AG10803 (cell line): ENCODE measurements at places on chromosomes 3 and 15.

DNA sequence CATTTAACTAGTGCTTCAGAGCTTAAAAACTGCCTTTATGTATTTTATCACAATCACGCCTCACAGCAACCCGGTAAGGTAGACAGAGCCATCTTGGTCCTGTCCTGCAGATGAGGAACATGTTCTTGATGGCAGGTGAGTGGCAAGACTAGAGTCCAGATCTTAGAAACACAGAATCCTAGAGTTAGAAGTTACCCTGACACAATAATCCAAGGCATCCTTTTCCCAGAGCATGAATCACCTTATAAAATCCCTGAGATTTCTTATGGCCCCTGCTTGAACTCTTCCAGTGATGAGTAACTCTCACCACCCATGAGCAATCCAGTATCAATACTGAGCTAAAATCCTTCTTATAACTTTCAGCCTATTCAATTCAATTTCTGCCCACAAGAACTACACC lies 16.9 kb downstream of the POPDC2 start:
- DNase-seq: peak; percentile 76

GRCh38 chr3:61449327-61450040 lies 111.9 kb upstream of the PTPRG start:
- no peak for DNase-seq

- DNase-seq: peak; percentile 74
These were observed 14.2 kb upstream of the ANKDD1A start for GRCh38 chr15:64897345-64897985.

DNA sequence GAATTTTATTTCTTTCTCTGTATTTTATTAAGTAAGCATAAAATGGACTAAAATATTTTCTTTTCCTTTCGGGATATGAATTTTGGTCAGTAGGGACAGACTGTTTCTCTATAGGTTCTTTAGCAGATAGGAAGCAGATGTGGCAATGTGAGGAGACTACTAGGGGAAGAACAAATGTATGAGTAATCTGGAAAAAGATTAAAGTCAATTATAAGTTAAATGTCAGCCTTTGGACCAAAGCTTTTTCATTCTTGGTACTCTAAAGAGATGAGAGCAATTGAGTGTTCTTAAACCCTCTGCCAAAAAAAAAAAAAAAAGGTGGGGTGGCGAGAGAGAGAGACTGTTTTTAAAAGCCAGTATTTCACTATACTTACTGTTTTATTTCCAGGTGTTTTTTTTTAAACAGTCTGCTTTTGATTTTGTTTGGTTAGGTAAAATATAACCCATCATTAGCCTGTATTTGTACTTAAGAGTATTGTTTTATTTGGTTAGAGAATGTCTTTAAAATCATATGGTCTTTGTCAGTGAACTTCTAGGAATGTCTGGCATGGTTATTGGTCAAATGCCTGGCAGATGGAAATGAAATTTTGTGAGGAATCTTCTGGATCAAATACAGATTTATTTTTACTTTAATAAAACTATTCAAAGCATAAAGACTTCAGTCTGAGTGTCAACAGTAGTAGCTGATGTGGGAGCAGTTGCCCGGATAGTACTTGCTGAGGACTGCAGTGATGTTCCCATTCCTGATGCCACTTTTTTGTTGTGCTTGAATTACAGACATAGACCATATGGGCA lies 63.8 kb downstream of the LRRC49 start:
- peak; percentile 56 for DNase-seq

DNA sequence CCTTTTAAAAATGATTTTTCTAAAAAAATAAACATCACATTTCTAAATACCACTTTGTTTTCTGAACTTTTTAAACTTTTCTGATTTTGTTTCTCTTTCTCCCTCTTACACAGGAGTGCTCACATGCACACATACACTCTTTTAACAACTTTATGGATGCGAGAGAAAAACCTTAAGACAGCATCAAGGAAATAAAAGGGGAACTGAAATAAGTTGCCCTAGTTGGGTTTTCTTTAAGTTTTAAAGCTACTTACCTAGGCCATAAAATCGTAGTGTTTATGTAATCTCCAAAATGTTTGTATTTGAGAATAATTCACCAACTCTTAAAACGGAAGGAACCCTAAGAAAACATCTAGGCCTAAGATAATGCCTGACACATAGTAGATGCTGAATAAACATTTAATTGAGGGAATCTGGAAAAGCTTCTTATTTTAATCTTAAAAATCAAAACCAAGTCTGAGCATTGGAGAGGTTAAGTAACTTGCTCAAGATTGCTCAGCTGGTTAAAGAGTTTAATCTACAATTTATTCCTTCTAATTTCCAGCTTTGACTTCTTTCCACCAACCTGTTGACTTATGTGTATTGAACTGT lies 1.2 kb upstream of the BBX start:
- no peak for DNase-seq

- no peak for DNase-seq
These were observed 9.4 kb downstream of the SELENOT start for GRCh38 chr3:150612494-150612893.

GRCh38 chr3:141881702-141882101 lies 5.3 kb downstream of the ATP1B3 start:
- DNase-seq: no peak

DNA sequence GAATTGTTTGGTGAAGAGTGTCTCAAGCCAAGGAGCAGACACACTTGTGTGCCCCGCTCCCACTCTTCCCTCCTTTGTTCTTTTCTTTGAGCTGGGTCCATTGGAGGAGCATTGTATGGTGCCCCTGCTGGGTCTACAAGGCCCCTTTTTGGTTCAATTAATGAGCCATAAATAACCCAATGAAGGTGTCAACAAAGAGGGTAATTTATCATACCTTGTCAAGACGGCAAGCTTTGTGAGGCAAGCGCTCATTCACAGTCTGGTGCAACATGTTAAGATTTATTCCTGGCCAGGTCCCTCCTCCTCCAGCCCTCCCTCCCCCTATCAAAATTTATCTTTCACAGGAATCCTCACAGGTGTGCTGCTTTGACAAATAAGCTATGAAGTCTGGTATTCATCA lies 300.1 kb downstream of the RORA start:
- no peak for DNase-seq

DNA sequence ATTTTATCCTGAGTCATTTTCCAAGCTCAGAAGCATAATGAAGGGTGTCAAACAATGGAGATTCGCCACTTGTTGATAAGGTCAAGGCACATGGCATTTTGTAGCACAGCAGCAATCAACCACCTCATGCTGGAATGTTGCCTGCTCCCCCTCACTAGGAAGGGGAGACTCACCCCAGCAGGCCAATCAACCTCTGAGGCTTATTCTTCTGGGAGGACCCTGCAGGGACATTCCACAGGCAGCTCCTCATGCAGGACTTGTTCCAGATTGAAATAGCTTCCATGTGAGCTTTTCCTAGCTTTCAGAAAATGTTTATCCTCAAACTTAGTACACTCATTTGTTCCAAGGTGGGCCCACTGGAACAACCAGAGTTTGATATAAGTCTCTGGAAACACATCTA lies 77.6 kb downstream of the SSR3 start:
- DNase-seq: peak; percentile 81

GRCh38 chr15:25712192-25712960 lies 150.8 kb downstream of the ATP10A start:
- DNase-seq: no peak

- no peak for DNase-seq
These were observed 12.1 kb upstream of the XRN1 start for GRCh38 chr3:142459929-142460328.

- no peak for DNase-seq
These were observed 17.6 kb downstream of the RLBP1 start for GRCh38 chr15:89203705-89204273.

- DNase-seq: peak; percentile 82
These were observed 3.6 kb downstream of the BCL6 start for GRCh38 chr3:187741403-187742350.

DNA sequence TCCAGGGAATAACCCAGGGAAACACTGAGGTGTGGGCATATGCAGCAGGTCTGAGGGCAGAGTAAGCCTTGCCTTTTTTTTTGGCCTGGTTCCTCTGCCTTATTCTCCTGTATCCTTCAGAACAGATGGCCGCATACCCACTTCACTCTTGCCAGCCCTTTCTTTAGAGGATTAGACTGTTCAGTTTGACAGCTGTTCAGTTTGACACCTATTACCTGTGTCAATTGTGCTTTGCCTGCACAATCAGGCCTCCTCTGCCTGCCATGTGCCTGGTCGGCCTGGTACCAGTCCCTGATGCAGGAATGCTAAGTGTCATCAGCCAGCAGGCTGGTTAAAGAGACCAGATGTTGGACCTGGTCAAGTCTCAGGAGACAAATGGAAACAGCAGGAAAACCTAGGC lies 22.3 kb downstream of the TM6SF1 start:
- no peak for DNase-seq

DNA sequence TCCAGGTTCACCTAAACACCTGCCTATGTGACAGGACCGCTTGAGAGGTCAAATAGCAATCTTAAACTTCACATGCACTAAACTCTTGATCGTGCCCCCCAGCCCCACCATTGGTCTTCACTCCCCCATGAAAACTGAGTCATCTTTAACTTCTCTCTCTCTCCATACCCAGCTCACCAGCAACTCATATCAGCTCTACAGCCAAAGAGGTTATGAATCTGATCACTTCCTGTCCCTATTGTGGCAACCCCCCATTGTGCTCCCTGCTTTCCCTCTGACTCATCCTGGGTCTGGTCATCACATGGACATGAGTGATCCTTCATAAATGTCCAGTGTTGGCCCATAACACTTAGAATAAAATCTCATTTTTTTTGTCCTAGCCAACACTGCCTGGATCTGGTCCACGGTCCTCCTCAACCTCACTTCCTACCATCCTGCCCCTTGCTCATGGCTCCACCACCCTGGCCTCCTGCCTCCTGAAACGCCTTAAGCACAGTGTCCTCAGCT lies 103.4 kb upstream of the HACD2 start:
- DNase-seq: peak; percentile 97

- no peak for DNase-seq
These were observed 42.6 kb upstream of the DUSP7 start for GRCh38 chr3:52099001-52099401.

- peak; percentile 33 for DNase-seq
These were observed 370.6 kb upstream of the TBL1XR1 start for GRCh38 chr3:177567833-177568232.

GRCh38 chr3:25679642-25680302 lies 15.1 kb upstream of the TOP2B start:
- DNase-seq: no peak

GRCh38 chr3:195872800-195873199 lies 35.6 kb downstream of the TNK2 start:
- DNase-seq: no peak

GRCh38 chr3:123750659-123751420 lies 133.3 kb downstream of the MYLK start:
- peak; percentile 97 for DNase-seq

- no peak for DNase-seq
These were observed 35.8 kb downstream of the LMCD1 start for GRCh38 chr3:8537440-8537839.

DNA sequence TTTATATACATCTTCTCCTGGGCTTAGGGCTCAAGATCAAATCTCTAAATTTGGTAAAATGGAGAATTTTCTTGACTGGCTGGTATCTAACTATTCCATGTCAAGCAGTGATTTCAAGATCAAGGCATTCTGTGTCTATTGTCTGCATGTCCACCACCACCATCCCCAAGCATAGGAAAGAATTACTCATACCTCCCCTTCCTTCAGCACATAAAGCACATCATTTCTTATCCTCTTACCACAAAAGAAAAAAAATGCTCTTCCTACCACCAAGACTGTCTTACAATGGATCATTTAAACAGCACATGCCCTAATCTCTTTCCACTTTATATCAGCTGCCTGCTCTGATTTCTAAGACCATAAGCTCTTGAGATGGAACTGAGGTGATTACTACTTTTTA lies 470.5 kb upstream of the THBS1 start:
- DNase-seq: peak; percentile 80

DNA sequence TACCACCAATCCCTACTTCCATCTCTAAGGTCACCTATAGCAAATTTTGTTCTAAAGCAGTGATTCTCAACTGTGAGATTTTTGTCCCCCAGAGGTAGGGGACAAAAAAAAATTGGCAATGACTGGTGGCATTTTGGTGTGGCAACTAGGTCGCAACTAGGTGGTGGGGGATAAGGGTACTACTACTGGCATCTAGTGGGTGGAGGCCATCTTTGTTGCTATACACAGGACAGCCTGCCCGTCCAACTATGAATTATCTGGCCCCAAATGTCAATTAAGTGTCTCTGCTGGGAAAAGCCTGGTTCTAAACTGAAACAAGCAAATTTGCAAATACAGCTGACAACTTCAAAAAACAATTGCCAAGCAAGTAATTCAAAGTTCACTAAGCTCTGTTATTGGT lies 1.4 kb downstream of the MTMR10 start:
- DNase-seq: no peak

DNA sequence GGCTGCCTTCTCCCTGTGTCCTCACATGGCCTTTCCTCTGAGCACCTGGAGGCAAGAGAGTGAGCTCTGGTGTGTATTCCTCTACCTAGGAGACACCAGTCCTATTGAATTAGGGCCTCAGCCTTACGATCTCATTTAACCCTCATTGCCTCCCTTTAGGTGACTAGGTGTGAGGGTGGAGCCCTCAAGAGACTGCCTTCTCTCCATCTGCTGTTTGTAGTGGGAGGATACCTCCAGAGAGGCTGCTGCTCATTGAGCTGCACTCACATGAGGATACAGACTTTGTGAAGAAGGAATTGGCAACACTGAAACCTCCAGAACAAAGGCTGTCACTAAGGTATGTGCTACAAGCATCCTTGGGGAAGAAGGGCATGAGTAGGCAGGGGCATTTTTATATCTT lies at the start of gene CCR8:
CCR8 (plus strand) TSS at position 217 of the 400 bp plus-strand sequence. CDS start 2,623 bp downstream, outside the sequence.
- DNase-seq: no peak

GRCh38 chr3:108976058-108976457 lies 22.4 kb upstream of the GUCA1C start:
- no peak for DNase-seq

- DNase-seq: no peak
These were observed 2.3 kb upstream of the ZNF589 start for GRCh38 chr3:48238531-48239085.

GRCh38 chr3:99934975-99935797 lies 117.5 kb downstream of the CMSS1 start:
- peak; percentile 26 for DNase-seq

DNA sequence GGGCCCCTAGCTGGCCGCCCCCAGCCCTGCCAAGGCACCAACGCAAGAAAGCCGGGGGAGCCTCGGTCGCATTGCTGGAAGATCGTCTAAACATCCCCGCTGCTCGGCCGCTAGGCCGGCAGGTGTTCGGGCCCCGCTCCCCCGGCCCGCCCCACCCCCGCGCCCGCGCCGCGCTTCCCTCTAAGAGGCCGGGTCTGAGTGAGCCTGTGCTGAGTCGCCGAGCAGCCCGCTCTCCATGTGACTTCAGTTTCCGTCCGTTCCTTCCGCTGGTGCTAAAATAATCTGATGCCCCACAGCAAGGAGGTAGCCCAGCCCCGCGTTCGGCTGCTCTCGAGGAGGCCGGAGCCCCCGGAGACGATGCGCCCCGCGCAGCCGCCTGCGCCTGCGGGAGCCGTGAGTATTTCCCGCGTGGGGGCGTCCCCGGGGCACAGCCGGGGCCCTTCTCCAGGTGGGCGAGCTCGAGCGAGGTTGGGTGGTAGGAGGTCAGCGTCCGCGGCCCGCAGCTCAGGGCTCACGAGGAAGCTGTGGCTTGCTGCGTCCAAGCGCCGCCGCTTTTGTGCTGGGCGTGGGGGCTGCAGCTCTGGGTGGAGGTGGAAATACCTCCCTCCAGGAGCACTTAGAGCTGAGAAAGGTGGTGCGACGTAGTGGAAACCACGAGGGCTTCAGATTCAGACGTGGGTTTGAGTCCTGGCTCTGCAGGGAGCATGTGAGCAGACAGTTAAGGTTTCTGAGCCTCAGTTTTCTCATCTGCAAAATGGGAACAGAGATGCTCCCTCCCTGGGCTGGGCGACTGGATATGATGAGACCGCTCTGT lies at the start of gene NRROS:
NRROS (plus strand) TSS at position 212 of the 814 bp plus-strand sequence. CDS start 14,846 bp downstream, outside the sequence.
- DNase-seq: peak; percentile 26

GRCh38 chr15:38829086-38829485 lies 264.5 kb upstream of the RASGRP1 start:
- DNase-seq: no peak
